Kasumi-1 (cell line): ENCODE measurements at places on chromosomes 7 and 10.

GRCh38 chr10:11687779-11688447, 54.3 kb upstream of the ECHDC3 start:
- DNase-seq, result no peak

DNA sequence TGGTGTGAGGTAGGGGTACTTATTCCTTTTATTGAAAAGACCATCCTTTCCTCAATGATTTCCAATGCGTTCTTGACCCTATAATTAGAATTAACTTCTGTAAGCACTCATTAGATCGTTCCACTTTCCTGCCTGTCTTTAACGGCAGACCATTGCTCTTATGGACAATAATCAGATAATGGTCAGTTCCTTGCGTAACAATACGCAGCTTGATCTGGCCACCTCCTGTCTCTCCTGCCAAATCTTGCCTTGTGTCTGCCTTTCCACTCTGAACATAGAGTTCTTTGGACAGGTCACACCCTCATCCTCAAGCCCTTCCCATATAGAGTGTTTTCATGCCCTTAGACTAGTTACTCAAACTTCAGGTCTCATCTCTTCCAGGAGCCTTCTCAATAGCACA, 2.4 kb upstream of the WIPI2 start:
- no peak for DNase-seq

- no peak for DNase-seq
Measured at GRCh38 chr7:14341200-14341775, 351.8 kb upstream of the ETV1 start.

DNA sequence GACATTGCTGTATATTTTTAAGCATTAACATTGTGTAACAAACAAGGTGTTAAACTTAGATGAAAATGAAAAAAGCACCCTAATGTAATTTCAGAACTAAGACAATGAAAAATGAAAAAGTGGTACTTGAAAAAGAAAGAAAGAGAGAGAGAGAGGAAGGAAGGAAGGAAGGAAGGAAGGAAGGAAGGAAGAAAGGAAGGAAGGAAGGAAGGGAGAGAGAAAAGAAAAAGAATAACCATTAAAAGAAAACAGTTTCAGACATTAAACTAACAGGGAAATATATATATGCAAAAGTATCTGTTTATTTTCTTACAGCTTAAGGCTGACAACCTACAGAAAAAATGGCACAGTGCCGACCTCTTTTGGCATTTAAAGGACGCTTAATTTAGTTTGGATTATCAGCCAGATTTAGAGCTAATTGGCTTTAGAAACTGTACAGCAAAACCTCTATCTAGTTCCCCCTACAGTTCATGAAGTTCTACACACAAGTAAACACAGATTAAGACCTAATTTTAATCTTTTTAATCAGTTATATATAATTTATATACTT, 13.8 kb downstream of the MTERF1 start:
- DNase-seq, result no peak

GRCh38 chr7:97851683-97852082, 20.5 kb downstream of the ASNS start:
- DNase-seq, result no peak

- no peak for DNase-seq
Measured at GRCh38 chr7:128037081-128037480, 5.8 kb upstream of the LRRC4 start.

- DNase-seq, result no peak
Measured at GRCh38 chr10:57694956-57695608, 572.6 kb downstream of the IPMK start.

DNA sequence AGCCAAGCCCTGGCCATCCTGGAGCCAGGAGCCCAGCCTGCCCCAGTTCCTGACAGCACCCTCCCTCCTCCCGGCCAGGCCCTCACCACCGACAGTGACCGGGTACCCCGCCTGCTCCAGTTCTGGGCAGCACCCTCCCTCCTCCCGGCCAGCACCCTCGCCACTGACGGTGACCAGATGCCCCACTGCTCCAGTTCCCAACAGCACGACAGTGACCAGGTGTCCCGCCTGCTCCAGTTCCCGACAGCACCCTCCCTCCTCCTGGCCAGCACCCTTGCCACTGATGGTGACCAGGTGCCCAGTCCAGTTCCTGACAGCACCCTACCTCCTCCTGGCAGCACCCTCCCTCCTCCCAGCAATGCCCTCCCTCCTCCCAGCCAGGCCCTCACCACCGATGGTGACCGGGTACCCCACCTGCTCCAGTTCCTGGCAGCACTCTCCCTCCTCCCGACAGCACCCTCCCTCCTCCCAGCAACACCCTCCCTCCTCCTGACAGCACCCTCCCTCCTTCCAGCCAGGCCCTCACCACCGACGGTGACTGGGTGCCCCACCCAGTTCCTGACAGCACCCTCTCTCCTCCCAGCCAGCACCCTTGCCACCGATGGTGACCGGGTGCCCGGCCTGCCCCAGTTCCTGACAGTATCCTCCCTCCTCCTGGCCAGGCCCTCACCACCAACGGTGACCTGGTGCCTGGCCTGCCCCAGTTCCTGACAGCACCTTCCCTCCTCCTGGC, 40.3 kb downstream of the VIPR2 start:
- DNase-seq, result no peak

DNA sequence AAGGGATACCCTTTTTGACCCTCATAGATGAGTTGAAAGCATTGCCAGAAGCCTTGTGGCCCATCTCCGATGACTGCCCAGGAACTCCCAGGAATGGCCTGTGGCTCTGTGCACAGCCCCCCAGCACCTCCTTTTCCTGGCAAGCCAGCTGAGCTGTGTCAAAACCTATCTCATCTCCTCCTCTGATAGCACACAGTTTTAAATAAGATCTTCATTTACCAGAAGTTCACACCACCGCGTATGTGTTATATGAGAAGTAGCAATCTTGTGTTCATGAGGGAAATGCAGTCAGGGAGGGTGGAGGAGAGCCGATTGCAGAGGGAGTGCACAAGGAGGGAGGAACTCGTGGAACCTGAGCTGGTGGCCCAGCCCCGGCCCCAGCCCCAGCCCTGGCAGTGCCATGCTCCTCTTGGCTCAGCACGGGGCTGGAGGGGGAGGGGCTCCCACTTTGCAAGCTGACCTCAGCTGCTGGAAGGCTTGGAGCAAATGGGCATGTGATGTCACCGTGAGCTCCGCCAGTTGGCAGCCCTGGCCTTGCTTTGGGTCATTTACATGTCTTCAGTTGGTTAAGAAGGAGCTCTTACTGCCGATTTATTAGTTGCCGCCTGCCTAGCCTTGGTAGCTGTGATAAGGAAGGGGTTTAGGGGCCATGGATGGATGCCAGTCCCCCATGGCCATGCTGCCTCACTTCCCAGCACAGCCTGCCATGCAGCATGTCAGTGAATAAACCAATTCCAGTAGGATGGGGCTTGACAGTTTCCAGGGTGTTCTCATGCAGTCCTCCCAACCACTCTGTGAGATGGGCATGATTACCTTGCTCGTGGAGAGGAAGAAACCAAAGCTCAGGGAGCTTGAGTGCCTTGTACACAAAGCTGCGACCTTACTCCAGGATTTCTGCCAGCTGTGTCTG, 20.0 kb downstream of the UNC5B start:
- no peak for DNase-seq

GRCh38 chr10:124160176-124160575, 66.8 kb upstream of the CHST15 start:
- no peak for DNase-seq

DNA sequence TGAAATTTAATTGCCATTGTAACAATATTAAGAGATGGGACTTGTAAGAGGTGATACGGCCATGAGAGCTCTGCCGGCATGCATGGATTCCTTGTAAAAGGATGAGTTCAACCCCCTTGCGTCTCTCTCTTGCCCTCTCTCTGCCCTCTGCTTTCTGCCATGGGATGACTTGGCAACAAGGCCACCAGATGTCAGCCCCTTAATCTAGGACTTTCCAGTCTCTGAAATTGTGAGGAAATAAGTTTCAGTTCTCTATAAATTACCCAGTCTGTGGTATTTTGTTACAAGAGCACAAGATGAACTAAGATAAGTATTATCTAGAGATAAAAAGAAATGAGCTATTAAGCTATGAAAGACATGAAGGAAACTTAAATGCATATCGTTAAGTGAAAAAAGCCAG, 145.7 kb upstream of the AHR start:
- DNase-seq, result no peak

DNA sequence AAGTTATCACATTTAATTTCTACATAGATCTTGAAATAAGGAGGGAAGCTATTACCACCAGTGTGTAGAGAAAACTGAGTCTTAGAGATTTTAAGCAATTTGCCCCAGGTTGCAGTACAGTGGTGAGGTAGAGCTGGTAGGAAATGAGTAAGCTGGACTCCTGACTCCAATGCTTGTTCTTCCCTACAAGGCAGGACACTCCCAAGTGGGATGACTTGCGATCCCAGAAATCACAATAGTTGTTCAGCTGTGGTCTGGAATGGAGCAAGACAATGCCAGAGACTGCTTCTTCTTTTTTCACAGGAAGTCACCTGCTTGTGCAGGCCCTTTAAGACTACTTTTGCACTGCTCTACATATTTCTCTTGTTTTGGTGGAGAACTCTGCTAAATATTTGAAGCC, 327.2 kb upstream of the BMPER start:
- no peak for DNase-seq

DNA sequence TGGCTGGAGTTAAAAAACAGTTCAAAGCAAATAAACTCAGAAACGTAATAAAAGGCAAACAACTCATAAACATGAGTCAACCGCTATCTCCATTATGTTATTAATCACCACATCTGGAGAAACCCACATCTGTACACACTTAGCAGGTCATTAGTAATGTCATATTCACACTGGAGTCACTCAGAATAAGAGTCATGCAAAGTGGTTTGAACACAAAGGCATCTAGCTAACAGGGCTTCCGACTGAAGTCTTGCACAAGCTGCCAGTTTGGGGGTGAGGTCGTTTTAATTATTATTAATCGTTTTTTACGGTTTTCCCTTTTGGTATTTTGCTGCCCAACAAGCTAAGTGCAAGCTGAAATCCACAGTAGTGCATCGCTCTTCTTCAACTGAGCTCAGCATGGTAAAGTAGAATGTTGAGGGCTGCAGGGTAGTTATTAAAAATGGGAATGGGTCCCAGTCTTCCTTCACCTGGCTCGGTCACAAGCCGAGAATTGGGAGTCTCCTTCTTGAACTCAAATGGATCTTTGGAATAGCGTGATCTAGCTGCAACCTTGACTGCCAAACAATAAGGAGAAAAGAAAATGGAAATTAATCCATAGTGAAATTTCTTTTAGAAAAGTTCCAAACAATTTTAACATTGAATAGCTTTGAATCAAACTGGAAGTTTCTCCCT, 663.5 kb downstream of the KCNMA1 start:
- no peak for DNase-seq

- peak; percentile 41 for DNase-seq
Measured at GRCh38 chr7:158975526-158976467, 119.4 kb downstream of the DYNC2I1 start.

DNA sequence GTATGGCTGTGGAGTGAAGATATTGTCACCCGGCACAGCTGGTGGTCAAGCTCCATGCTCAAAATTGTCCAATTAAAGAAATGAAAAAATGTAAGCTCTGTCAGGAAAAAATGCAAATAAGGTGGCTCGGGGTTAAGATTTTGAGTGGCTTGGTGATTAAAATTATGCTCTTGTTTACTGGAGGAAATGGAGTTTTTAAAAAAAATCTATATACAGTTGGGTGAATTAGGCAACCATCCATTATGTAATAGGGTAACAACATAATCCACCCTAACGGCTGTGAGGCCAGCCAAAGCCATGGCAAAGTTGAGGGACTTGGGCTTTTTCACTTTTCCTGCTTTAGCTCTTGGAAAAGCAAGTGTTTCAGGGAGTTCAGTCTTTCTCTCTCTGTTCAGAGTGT, 260.8 kb upstream of the HABP2 start:
- no peak for DNase-seq

DNA sequence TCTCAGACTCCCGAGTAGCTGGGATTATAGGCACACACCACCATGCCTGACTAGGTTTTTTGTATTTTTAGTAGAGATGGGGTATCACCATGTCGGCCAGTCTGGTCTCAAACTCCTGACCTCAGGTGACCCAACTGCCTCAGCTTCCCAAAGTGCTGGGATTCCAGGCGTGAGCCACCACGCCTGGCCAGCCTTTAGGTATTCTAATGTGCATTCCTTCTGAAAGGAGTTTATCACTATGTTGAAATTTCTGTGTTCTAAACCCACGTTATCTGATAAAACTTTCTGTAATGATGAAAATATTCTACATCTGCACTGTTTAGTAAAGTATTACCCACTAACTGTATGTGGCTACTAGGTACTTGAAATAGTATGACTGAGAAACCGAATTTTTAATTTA, 110.6 kb upstream of the IMMP2L start:
- DNase-seq, result no peak

DNA sequence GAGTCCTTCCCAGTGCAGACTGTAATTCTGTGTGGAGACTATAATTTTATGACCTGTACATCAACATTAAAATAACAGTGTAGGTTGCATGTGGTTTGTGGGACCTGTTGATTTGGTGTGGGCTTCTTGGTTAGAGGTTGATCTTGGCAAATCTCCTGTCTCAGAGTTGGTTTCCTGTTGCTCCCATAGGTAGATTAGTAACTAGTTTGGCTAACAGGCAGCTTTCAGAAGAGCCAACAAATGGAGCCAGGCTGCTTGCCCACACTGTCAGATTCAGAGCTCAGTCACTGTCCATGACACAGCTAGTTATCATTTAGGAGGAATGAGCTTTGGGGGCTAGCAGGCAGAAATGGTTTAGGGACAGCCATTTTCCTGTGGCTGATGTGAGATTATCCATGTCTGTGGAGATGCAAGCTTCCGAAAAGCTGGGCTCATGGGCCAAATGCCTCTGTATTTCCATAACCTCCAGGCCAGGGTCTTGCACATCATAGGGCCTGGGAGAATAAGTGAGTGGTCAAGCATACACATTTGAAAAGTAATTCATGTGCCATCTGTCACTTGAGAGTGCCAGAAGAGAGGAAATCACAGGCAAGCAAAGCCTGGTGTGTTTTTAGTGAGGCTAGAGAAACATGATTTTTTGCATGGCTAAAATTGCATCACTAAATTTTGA, 33.4 kb downstream of the CCM2 start:
- no peak for DNase-seq
